ENCODE measurements at places on chromosomes 12 and 14. TPM values are rescaled to one million over a fixed set of nuclear protein-coding genes. Genes with fewer than 3 reads are reported as not detected.
A peak's percentile ranks its signal among the peaks of the same experiment; 100 is the strongest.

STYK1 gene
- 4.6 TPM for total RNA-seq

RTL1 gene
- not detected for total RNA-seq

TAS2R10 gene
- 0.17 TPM for total RNA-seq

SEL1L gene
- total RNA-seq, result 95.8 TPM

TAS2R9 gene
- total RNA-seq, result not detected

DNA sequence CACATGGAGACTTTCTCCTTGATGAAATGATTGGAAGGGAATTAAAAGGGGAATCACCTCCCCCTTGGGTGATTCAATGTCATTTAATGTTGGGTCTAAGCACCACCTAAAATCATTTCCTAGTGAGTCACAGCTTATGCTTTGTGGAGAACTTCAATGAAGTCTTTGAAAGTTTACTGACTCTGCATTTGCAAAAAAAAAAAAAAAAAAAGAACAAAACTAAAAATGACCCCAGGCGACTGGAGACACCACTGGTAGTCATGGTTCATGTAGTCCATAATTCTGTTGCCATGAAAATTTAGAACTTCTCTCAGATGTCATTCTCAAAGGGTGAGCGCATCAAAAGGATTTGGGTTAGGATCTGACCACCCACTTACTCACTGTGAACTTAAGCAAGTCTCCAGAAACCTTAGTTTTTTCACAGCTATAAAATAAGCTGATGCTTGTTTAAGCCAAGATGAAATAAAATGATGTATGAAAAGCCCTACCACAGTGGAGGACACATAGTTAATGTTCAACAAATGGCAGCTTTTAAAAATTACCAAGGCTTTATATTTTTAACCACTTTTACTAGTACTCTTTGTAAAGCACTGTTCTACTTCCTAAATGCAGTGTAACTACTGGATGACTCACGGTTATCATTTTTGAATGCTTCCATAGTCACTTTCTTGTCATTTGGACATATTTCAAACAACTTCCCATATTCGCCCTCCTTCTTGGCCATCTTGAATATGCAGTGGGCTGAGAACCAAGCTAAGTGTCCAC lies 18.1 kb upstream of the KSR2 start:
- no peak for DNase-seq

GRCh38 chr12:58364389-58365086 lies 423.2 kb downstream of the ATP23 start:
- DNase-seq, result no peak

- no peak for DNase-seq
These were observed 111.3 kb upstream of the SLC16A7 start for GRCh38 chr12:59484575-59484974.

GRCh38 chr12:112537710-112538396 lies 119.1 kb downstream of the PTPN11 start:
- DNase-seq, result no peak

- peak; percentile 71 for DNase-seq
These were observed 274.7 kb downstream of the DAD1 start for GRCh38 chr14:22314183-22314820.

DNA sequence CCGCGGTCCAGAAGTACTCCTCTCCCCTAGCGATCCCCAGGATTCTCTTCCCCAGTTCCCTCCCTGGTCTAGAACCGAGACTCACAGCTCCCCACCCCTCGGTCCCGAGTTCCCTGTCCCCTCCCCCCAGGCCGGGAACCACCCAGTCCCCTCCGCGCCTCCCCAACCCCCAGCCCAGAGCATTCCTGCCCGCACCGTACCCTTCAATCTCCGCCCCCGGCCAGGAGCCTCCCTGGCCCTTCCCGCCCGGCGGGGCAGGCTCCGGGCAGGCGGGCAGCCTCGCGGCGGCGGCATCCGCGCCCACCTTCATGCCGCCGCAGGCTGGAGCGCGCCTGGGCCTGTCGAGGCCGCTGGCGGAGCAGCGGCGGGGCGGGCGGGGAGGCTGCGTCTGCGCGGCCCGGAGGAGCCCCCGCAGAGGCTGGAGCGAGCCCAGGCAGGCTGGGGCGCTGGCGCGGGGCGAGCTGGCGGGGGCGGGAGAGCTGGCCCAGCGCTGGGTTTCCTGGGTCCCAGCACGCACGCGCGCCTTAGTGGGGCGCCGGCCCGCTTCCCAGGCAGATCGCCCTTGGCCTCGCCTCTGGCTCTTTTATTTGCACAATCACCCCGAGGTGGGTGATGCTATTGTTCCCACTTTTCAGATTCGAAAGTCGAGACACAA lies 22.2 kb upstream of the GPR132 start:
- DNase-seq, result peak; percentile 22

DNA sequence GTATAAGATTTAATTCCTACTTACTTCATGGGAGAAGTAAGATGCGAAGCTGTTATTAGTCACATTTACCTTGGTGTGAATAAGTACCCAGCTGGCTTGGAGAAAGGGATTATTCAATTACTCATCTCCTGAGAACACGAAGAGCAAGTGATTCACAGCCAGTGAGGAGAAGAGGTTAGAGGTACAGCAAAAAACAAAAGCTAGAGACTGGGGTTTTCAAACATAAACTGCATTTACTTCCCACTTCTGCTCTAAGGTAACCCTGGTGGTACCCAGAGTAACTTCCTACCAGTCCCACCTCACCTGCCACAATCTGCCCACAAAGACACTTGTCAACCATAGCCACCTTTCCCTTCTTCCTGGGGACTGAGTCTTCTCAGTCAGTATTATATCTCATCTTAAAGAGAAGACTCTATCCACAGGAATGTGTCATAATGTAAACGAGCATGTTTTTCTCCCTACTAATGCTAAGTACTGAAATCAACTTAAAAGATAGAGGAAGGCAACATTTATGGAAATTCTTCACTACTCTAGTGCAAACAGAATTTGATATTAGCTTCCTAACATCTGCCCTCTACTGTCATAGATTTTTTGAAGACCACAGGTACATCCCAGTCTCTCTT lies 6.0 kb upstream of the IL22 start:
- DNase-seq, result no peak

GRCh38 chr12:50579757-50580267 lies 75.0 kb downstream of the DIP2B start:
- DNase-seq, result no peak

DNA sequence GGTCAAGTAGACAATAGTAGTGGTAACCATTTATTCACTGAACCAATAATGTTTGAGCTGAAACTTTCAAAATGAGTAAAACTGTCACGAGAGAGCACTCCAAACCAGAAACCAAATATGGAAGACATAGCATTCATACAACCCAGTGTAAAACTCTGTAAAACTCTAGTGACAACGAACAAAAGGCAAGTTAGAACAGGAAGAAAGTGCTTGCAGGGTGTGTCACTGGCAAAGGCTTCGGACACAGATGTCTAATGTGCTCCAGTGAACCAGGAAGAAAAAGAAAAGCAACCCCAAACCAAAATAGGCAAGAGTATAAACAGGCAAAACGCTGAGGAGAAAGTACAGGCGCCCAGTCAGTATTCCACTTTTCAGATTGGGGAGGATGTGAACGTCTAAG lies 79.3 kb upstream of the FZD10 start:
- no peak for DNase-seq

DNA sequence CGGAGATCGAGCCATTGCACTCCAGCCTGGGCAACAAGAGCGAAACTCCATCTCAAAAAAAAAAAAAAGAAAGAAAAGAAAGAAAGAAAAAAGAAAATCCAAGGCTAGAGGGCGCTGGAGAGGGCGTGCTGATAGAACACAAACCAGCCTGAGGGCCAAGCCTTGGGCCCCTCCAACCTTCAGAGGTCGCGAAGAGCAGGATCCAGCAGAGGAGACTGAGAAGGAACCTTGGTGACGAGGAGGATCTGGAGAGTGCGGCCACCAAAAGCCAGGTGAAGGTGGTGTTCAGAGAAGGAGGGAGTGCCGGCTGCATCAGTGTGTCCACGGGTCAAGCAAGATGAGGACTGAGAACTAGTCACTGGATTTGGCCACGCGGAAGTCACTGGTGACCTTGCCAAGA lies 4.1 kb upstream of the DYNC1H1 start:
- DNase-seq, result peak; percentile 52

GRCh38 chr14:68748691-68749090 lies 44.2 kb downstream of the ZFP36L1 start:
- no peak for DNase-seq

DNA sequence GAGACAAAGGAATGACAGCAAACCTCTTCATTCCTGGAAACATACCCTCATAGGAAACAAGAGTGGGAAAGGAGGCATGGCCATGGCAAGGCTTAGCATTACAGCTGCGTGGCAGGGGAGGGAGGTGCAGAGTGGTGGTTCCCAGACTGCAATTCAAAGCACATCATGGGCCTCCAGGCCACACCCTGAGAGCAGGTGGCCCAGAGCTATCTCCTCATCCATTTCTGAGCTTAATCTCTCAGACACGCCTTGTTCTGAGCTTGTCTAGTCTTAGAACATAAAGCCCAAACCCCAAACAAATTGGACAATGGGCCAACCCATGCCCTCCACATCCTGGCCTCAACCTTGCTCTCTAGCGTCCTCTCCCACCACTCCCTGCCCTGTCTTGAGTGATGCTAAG lies 5.9 kb upstream of the KRT3 start:
- no peak for DNase-seq

GRCh38 chr14:68854421-68854820 lies 61.6 kb upstream of the ZFP36L1 start:
- DNase-seq, result no peak

DNA sequence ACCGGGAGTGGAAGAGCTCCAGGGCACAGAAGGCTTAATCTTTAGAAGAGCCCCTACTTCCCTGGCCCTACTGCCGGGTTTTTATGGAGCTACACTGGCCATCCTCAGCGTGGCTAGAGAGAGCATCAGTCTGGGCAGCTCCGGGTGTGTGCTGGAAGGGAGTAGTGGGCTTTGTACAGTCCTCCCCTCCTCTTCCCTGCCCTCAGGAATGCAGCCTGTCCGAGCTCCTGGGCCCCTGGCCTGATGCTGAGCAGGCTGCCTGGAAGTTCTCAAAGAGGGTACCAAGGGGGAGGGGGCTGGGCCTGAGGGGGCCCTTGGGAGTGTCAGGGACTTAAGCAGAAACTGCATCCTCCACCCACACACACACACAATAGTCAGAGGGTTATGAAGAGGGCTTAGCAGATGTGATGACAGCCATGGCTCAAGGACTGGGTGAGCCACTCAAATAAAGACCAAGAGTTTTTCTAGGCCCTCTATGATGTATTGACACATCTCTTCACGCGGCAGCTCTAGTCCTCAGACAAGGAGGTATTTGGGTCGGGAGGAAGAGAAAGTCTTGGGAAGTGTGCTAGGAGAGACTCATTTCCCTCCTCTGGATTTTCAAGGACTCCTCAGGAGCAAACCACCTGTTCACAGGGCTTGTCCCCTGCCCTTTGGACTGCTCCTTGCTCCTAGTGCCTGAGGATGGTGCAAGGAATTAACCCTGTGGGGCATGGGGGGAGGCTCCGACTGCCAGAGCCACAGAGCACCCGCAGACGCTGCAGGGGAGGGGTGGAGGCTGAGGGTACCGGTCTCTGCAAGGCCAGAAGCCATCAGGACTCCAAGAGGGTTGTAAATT lies 16.5 kb upstream of the FIGNL2 start:
- no peak for DNase-seq

GRCh38 chr14:32327255-32327961 lies 1.7 kb upstream of the AKAP6 start:
- no peak for DNase-seq

DNA sequence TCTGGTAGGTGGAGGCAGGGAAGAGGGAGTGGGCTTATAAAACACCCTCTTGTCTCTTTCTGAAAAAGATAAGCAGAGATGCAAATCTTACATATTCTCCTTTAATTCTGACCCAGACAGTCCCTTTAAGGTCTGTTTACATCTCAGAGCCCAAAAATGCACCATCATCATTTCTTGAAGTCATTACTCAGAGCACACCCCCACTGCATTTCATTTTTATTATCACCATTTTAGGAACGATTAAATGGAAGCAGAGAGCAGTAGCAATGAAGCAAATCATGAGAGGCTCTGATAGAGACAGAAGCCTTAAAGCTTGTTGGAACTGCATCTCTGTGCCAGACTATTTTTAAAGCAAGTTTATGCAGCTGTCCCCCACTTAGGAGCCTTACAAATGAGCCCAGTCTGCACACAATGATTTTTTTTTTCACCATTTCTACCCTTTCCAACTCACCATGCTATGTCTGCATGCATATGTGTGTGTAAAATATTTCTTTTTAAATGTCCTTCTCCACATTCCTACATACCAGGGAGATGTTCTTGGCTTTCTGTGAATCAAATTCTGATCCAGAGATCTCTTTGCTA lies 311.0 kb downstream of the GRIN2B start:
- DNase-seq, result no peak

Measured in dermis blood vessel endothelial cell (primary cell).